ENCODE measurements at places on chromosomes 6 and 20. TPM values are rescaled to one million over a fixed set of nuclear protein-coding genes. Genes with fewer than 3 reads are reported as not detected.

Gene BTN1A1
- total RNA-seq = 0.23 TPM

Gene FAXC
- total RNA-seq = 5.9 TPM

Gene IL17F
- total RNA-seq = not detected

Gene VNN1
- total RNA-seq = 0.27 TPM

Gene KIF13A
- 26.1 TPM for total RNA-seq

Gene MYLK2
- total RNA-seq = 1.0 TPM

Gene HLA-DQA2
- not detected for total RNA-seq

Data from HT1080 (cell line).